T-helper 2 cell (primary cell): ENCODE measurements at places on chromosomes 4 and X.
A peak's percentile ranks its signal among the peaks of the same experiment; 100 is the strongest.

GRCh38 chr4:81606801-81607501 lies 135.2 kb upstream of the RASGEF1B start:
- DNase-seq: no peak

- no peak for DNase-seq
Observed at GRCh38 chr4:26594778-26595177, 10.9 kb downstream of the TBC1D19 start.

GRCh38 chr4:2469192-2469984 lies 482 bp downstream of the RNF4 start:
- peak; percentile 61 for DNase-seq

GRCh38 chr4:19739101-19739651 lies 512.5 kb upstream of the SLIT2 start:
- no peak for DNase-seq

DNA sequence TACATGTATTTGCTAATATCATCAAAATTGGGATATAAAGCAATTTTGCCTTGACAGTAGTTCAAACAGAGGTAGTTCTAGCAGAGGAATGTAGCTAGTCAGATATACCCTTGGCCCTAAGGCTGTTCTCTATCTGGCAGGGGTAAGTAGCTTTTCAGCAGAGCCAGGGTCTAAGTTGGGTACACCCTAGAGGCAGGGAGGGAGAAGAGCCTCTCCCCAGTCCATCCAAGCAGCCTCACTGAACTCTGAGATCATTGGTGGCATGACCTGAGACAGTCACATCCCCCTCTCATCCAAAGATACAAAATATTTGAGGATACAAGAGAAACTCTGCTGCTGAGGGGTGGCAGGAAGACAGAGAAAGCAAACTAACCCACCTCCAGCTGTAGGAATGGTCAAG lies 343.7 kb downstream of the DHX15 start:
- DNase-seq: no peak

- DNase-seq: no peak
Observed at GRCh38 chr4:186725469-186726425, 2.1 kb upstream of the FAT1 start.

DNA sequence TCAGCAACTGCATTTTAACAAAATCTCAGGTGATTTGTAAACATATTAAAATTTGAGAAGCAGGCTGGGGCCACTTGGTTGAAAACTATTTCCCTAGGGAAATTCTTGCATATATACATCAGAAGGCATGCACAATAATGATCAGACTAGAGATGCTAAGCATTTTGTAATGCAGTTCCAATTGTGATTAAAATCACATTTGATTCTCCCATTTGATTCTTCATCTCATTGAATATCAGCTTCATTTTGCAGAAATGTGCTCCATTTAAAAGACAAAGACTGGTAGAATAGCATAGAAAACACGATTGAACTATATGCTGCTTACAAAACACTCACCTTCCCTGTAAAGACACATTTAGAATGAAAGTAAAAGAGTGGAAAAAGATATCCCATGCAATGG lies 32.4 kb upstream of the FHIP1A start:
- no peak for DNase-seq

DNA sequence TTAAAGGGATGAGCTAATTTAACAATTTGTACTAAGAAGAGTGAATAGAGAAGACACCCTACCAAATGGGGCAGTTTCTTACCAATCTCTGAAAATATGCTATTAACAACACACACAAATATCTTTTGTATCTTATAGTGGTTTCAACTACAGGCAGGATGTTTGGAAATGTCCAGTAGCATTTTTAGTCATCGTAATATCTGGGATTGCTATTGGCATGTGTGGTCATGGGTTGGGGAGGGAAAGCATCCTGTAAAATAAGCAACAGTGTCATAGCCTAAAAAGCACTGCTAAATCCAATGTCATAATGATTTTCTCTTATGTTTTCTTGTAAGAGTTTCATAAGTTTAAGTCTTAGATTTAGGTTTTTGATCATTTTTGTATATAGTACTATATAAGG lies 29.3 kb upstream of the ABCG2 start:
- no peak for DNase-seq

- DNase-seq: no peak
Observed at GRCh38 chr4:93201471-93202096, 627.0 kb upstream of the ATOH1 start.

GRCh38 chr4:52659722-52660261 lies 691 bp upstream of the USP46 start:
- peak; percentile 20 for DNase-seq

GRCh38 chr4:140633124-140633523 lies 64.4 kb upstream of the UCP1 start:
- DNase-seq: no peak

- DNase-seq: peak; percentile 12
Observed at GRCh38 chr4:141705048-141705746, 68.8 kb downstream of the IL15 start.

GRCh38 chr4:16056681-16057385 lies 27.0 kb downstream of the PROM1 start:
- no peak for DNase-seq

- no peak for DNase-seq
Observed at GRCh38 chr4:3246458-3247398, 2.2 kb upstream of the MSANTD1 start.

- DNase-seq: no peak
Observed at GRCh38 chrX:81708487-81708886, 506.6 kb downstream of the SH3BGRL start.

- no peak for DNase-seq
Observed at GRCh38 chr4:107317611-107318010, 281.5 kb upstream of the DKK2 start.

DNA sequence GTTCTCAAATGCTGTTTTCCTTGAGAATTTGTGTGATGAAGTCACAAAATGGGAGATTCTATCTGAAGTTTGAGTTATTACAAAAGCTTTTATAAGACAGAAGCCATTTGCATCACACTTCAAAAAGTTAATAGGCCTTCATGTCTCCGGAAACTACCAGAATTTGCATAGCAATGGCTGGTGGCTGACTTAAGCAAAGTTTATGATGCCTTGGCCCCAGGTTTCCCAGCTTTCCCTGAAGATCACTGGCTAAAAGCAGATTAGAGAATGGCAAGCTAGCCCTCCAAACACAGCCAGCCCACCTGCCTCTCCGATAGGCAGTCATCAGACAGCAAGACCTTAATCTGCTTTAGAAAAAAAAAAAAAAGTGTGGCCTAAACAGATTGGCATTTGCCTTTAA lies 197.8 kb downstream of the HS3ST1 start:
- DNase-seq: no peak

DNA sequence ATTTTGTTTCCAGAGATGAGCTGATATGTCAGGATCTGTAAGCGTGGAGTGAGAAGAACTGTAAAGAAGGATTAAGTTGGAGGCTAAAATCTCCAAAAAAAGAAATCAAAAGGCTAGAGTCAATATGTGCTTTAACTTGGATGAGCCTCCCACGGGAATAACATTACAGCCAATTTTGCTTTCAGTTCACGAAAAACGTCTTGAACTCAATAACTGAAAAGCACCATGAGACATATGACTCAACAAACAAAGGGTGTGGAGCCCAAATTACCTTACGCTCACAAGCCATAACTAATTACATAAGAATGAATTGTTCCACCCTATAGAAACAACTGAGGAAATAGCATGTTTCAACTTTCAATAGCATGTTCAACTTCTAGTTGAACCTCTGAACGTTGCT lies 22.3 kb downstream of the TMPRSS11D start:
- DNase-seq: no peak
